ENCODE measurements at places on chromosomes 4 and X.

- no peak for DNase-seq
Measured at GRCh38 chr4:120561648-120562047, 360.9 kb downstream of the PRDM5 start.

DNA sequence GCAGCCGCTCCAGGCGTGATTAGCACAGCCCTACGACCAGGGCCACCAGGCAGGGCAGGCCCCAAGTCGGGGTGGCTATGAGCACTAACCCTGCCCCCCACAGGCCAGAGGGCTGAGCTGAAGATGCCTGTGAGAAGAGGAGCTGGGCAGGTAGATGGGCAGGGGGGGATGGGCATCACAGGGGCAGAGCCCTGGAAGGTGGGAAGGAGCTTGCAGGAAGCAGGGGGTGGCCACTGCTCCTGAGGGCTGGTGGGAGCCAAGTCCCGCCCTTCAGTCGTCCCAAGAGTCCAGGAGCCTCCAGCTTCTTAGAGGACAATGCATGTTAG is 7.3 kb upstream of the MXD4 start:
- DNase-seq = no peak

- DNase-seq = no peak
Measured at GRCh38 chrX:70482300-70482699, 37.7 kb downstream of the DLG3 start.

DNA sequence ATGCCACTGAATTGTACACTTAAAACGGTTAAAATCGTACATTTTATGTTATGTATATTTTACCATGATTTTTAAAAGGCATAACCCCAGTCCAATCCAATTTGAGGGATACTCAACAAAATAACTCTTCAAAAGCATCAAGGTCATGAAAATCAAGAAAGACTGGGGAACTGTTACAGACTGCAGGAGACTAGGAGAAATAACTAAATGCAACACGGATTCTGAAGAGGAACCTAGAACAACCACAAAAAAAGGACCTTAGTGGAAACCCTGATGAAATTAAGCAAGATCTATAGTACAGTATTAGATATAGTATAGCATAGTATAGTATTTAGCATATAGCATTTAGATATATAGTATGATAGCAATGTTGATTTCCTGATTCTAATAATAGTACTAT is 26.8 kb downstream of the SH3KBP1 start:
- no peak for DNase-seq

GRCh38 chr4:87286970-87287369 is 35.7 kb downstream of the HSD17B13 start:
- DNase-seq = no peak

Measured in stimulated activated CD8-positive, alpha-beta memory T cell treated with anti-CD3 and anti-CD28 coated beads, Interleukin-4, amount 100 ng/mL, for 48 hours (primary cell).